ENCODE measurements at places on chromosomes 13 and 19.

GRCh38 chr13:106383791-106384190 is 151.7 kb downstream of the EFNB2 start:
- DNase-seq: no peak

GRCh38 chr13:46686171-46686570 is 110.8 kb downstream of the ESD start:
- no peak for DNase-seq

GRCh38 chr13:45446181-45446580 is 18.6 kb upstream of the COG3 start:
- no peak for DNase-seq

- no peak for DNase-seq
These were observed 320.3 kb downstream of the SUCLA2 start for GRCh38 chr13:47680748-47681147.

- no peak for DNase-seq
These were observed 11.5 kb upstream of the ILF3 start for GRCh38 chr19:10642473-10643171.

DNA sequence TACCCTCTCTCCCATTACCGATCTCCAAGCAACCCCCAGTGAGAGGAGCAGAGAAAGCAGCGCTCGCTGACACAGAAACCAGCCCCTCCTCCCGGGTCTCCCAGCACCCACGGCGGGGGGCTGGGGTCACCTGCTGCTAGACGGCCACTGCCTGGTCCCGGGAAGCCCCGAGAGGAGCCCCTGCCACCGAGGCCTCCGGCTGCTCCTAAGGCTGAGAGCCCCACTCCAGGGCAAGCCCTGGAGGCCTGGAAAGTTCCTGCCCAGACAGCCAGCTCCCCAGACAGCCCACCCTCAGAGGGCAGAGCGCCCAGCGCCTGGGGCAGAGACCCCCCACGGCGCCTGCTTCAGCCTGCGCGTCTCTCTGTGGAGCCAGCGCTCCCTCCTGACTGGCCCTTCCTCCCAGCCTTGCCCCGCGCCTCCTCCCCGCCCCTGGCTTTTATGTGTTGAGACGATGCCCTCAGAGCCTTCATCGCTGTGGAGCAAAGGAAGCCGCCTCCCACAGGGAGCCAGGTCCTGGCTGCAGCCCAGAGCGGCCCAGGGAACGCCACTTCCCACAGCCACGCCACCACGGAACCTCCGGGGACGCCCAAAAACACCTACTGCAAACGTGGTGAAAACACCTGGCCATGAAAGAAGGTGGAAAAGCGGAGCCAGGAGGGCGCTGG is 51.1 kb downstream of the MLLT1 start:
- DNase-seq: no peak

DNA sequence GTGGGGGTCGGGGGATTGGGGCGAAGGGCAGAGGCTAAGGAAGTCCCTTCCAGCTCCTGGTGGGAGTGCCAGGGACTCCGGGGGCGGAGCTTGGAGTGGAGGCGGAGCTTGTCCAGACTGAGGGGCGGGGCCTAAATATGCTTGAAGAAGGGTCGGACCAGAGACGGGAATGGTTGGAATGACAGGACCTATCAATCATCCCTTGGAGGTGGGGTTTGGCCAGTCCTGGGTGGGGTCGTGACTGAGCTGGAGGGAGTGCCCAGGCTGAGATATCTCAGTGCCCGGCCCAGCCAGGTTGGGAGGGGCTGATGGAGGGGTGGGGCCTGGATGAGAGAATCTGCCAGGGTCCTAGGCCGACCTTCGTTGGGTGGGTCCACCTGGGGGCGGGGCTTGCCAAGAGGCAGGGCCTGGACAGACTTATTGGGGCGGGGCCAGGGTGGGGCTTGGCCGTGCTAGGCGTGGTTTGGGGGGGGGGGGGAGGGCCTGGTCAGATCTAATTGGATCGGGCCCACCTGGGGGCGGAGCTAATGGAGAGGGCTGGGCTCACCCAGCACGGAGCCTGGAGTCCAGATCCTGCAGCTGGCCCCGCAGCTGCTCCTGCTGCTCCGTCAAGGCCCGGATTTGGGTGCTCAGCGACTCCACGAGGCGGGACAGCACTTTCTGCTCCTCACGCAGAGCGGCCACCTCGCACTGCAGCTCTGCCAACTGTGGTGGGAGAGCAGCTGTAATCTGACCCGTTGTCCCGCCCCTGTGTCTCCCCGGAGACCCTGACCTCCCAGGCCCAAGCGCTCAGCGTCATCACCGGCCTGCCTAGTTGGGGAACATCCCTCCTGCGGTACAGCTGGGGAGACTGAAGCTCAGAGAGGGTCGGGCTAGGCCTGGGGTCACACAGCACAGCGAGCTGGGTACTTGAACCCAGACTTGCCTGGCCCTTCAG is 2.6 kb upstream of the WIZ start:
- DNase-seq: no peak

GRCh38 chr13:79593641-79594275 is 112.8 kb downstream of the NDFIP2 start:
- DNase-seq: no peak

GRCh38 chr13:83824120-83824519 is 58.2 kb downstream of the SLITRK1 start:
- no peak for DNase-seq

DNA sequence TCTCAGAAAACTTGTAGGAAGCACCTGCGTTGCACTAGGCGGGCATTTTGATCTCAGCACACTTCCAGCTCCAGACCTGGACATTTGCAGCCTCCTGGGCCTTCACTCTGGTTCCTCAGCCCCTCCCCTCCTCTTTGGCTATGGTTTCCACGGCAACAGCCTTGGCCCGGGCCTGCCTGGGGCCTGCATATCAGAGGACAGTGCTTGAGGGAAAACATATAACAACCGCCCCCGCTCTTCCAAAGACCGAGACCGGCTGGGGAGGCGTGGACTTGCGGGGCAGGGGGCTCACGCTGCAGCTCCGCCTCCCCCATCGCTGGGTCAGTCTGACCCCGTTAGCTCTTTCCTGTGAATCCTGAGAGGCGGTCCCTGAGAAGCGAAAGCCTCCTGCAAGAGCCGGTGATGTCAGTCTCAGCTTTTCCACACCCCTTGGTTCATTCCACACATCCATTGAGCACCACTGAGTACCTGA is 125.7 kb upstream of the PEG3 start:
- DNase-seq: no peak

DNA sequence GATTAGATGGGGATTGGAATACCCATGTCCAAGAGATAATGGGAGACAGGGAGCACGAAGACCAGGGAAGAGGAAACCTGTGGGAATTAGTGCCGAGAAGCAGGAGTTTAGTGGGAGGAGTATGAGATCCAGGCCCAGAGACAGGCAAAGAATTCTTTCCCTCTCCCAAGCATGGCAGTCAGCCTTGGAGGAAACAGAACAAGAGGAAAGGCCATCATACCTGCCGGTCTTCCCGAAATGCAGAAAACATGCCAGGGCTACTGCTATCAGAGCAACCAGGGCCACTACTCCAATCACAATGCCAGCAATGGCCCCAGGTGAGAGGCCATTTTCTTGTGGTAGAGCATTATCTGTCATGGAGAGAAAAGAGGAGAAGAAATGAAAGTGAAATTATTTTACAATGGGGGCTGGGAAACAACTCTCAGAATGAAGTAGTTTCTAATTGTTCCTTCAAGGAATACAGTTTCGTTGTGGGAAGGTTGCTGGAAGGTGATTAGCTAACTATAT is 16.1 kb downstream of the CEACAM1 start:
- DNase-seq: no peak

DNA sequence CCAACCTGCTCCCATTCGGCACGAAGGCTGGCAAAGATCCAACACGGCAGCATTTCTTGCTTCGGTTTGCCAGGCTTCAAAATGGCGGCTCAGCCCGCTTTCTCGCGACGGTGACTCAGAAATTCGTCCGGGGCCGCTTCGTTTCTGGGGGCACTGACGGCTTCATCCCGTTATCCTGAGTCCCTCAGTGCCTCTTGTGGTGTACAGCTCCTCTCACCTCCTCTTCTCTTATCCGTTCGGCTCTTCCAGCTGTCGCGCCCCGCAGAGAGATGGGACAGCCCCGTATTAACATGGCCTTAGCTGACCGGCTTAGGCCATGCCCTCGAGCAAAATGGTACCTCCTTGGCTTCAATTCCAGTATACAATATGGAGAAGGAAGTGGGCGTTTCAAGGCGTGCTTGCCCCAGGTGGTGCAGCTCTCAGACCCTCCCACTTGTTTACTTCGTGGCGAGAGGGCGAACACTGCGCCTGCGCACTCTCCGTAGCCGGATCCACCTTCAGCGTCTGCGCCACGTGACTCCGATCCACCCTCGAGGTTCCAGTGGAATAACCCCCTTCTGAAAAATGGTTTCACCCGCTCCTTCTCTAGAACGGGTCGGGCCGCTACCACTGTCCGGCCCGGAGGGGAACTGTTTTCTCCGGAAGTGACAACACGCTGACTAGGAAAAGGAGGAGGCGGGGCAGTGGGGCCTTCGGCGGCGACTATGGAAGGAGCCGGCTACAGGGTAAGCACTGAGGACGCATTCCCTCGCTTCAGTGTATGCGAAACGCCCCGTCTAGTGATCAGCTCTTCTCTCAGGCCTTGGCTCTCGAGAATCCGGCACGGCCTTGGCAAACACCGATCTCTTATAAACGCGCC is at the start of the genes AKT1S1 and TBC1D17:
AKT1S1 (minus strand) TSS at position 336 of the 859 bp plus-strand sequence. CDS start 4,060 bp downstream, outside the sequence.
TBC1D17 (plus strand) TSS at position 683 of the 859 bp plus-strand sequence; CDS start at position 705, 22 bp downstream.
- peak; percentile 97 for DNase-seq

- DNase-seq: no peak
These were observed at the start of gene KIRREL2 for GRCh38 chr19:35856546-35857149. KIRREL2 (plus strand) TSS chr19:35856911; CDS start chr19:35857120, 209 bp downstream.

DNA sequence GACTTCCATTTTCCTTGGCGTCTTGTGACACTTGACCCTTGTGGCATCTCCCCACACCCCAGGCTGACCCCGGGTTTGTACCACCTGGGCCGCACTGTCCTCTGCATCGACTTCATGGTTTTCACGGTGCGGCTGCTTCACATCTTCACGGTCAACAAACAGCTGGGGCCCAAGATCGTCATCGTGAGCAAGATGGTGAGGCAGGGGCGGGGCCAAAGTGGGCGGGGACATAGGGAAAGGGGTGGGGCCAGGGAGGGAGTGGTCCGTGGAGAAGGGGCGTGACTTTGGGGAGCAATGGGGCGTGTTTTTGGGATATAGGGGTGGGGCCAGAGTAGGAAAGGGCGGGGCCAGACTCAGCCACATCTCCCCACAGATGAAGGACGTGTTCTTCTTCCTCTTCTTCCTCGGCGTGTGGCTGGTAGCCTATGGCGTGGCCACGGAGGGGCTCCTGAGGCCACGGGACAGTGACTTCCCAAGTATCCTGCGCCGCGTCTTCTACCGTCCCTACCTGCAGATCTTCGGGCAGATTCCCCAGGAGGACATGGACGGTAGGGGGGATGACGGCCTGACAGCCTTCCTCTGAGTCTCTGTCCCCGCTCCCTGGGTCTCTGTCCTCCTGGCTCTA is 42.8 kb downstream of the TRPM4 start:
- DNase-seq: no peak
